MV-4-11 (cell line): ENCODE measurements at places on chromosomes 12 and 14.

GRCh38 chr12:122449317-122449716, 26.8 kb upstream of the CLIP1 start:
- peak; percentile 94 for DNase-seq

GRCh38 chr12:29103539-29103974, 45.5 kb upstream of the FAR2 start:
- peak; percentile 94 for DNase-seq

GRCh38 chr12:29053567-29053966, 95.5 kb upstream of the FAR2 start:
- no peak for DNase-seq

DNA sequence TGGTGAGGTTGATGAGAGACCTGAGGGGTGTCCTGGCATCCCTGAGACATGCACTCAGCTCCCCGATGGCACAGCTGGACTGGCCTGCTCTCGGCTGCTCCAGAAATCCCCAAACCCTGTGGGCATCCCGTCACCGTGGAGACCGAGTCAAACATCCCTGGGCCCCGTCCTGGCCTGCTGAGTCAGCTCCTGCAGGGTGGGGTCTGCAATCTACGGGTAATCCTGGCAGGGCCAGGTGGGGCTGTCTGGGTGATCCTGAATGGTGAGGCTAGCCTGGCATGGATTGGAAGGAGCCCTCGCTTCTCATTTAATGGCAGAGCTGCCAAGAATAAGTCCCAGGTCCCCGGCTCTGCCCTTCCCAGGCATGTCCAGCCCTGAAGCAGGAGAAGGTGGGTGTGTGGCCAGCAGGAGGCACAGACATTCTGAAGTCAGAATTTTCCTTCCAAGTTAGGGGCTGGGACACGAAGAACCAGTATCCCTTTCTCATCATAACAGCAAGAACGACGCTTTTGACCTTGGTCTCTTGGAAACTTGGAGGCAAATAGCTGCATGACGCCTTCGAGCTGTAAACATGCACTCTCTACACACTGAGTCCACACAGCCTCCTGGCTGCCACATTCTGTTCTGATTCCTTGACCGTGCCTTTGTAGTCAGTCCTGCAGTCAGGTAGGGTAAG, 17.7 kb upstream of the SERPINA4 start:
- DNase-seq: no peak

- DNase-seq: no peak
These were observed 23.2 kb upstream of the MTHFD1 start for GRCh38 chr14:64364907-64365306.

DNA sequence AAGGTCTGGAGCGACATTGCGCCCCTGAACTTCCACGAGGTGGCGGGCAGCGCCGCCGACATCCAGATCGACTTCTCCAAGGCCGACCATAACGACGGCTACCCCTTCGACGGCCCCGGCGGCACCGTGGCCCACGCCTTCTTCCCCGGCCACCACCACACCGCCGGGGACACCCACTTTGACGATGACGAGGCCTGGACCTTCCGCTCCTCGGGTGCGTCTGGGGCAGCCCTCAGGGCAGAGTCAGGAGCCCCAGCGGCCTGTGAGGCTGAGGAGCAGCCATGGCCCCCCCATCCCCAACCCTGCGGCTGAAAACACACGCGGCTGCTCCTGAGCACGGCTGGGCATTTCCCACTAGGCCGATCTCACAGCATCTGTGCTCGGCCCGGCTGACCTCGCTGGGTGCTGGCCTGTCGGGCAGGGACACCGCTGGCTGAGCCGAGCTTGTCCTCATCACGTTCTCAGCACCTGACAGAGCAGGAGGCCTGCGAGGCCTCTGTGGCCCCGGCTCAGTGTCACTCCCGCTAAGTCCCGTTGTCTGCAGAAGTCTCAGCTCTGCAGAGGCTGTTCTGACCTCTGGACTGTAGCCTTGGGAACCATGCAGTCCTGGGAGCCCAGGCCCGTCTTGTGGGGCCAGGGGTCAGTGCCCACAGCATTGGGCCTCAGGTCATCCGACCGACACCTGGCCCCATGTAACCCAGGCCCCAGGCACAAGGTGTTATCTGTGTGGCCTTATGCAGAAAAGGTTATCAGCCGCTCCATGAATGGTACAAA, 12.6 kb downstream of the MMP17 start:
- no peak for DNase-seq

GRCh38 chr14:53152184-53152886, 788 bp downstream of the DDHD1 start:
- DNase-seq: no peak

DNA sequence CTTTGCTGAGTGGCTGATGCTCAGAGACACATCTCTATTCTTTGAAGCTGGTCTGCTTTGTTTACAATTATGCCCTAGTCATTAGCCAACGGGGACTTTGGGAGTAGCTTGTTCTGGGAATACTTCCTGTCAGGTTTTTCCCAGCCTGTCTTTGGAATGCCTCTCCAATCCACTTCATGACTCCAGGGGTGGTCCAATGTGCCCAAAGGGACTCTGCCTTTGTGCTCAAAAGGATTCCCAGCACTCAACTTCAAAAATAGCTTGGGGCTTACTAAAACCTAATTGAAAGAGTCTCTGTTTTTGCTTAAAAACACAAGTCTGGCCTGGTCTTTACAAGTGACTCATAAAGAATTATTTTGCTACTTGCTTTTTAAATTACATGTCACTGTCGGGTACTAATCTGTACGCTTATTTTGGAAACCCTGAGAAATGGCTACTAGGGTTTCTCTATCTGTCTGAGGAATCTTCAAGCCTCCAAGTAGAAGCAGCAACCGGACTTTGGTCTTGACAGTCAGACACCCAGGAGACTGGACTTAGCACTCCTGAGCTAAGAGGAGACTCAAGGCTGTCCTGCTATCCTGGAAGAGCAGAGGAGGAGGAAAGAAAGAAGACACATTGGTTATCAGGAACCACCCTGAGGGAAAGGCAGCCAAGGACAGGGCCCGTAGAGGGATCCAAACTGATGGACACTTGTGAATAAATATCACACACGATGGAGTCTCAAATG, 20.7 kb downstream of the PHLDA1 start:
- no peak for DNase-seq

GRCh38 chr12:26032290-26032689, 73.8 kb downstream of the RASSF8 start:
- no peak for DNase-seq

DNA sequence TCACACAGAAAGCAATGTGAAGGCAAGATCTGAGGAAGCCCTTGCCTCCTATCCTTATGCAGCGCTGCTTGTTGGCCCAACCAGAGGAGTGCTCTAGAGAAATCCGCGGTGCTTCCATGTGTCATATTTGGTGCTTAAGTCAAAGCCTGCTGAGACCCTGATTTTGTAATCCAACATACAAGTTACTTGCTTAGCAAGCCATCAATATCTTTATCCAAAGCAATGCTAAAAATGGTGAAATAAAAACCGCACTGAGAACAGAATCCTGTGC, 250.0 kb downstream of the MED13L start:
- peak; percentile 10 for DNase-seq

DNA sequence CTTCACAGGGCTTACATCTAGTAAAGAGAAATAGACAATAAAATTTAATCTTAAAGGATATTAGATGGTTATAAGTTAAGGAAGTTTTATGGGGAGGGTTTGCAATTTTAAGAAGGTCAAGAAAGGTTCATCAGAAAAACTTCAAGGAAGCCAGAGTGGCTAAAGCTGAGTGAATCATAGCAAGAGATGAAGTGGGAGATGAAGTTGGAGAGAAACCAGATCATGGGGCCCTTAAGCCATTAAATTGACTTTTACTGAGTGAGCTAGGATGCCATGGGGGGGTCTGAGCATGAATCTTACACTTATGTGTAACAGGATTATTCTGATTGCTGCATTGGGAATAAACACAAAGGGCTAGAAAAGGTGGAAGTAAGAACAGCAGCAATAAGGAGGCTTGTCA, 189.2 kb downstream of the LRIG3 start:
- no peak for DNase-seq

GRCh38 chr12:52119398-52120254, 40.1 kb downstream of the SMIM41 start:
- DNase-seq: peak; percentile 53
